ENCODE measurements at places on chromosomes 1 and 21.

DNA sequence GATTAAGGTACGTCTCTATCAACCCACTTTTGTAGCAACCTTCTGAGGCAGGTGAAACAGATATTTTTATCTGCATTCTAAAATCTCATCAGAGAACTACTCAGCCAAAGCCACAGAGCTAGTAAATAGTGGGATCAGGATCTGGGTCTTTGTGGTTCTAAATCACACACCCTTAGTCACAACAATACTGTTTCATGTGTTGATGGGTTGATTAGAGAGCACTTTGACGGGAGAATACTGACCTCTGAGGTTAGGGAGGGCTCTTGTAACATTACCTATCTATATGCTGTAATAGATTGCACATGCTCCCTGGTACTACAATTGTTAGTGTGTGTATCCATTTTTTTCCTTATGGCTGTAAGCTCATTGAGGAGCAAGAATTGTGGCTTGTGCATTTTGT, 45.5 kb upstream of the CCDC190 start:
- no peak overlapping the region for H3K27ac ChIP-seq
- H3K36me3 ChIP-seq: no peaks in the 10 kb centered on the region
- no peak overlapping the region for H3K4me3 ChIP-seq
- DNase-seq: no peak
- H3K4me1 ChIP-seq: no peaks in the 10 kb centered on the region

DNA sequence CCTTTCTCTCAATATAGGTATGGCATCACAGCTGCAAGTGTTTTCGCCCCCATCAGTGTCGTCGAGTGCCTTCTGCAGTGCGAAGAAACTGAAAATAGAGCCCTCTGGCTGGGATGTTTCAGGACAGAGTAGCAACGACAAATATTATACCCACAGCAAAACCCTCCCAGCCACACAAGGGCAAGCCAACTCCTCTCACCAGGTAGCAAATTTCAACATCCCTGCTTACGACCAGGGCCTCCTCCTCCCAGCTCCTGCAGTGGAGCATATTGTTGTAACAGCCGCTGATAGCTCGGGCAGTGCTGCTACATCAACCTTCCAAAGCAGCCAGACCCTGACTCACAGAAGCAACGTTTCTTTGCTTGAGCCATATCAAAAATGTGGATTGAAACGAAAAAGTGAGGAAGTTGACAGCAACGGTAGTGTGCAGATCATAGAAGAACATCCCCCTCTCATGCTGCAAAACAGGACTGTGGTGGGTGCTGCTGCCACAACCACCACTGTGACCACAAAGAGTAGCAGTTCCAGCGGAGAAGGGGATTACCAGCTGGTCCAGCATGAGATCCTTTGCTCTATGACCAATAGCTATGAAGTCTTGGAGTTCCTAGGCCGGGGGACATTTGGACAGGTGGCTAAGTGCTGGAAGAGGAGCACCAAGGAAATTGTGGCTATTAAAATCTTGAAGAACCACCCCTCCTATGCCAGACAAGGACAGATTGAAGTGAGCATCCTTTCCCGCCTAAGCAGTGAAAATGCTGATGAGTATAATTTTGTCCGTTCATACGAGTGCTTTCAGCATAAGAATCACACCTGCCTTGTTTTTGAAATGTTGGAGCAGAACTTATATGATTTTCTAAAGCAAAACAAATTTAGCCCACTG, 11.5 kb downstream of the HIPK1 start:
- H3K4me1 ChIP-seq: peaks cover 59% of the 10 kb centered on the region
- no peaks in the 10 kb centered on the region for H3K27me3 ChIP-seq
- H3K36me3 ChIP-seq: peaks cover 32% of the 10 kb centered on the region
- H3K4me3 ChIP-seq: peak overlapping the region; percentile 68
- DNase-seq: peak; percentile 42

- H3K36me3 ChIP-seq: no peaks in the 10 kb centered on the region
- H3K27ac ChIP-seq: no peak overlapping the region
- peaks cover 17% of the 10 kb centered on the region for H3K4me1 ChIP-seq
- no peaks in the 10 kb centered on the region for H3K27me3 ChIP-seq
These were observed 60.5 kb downstream of the TOR1AIP2 start for GRCh38 chr1:179817056-179817455.

DNA sequence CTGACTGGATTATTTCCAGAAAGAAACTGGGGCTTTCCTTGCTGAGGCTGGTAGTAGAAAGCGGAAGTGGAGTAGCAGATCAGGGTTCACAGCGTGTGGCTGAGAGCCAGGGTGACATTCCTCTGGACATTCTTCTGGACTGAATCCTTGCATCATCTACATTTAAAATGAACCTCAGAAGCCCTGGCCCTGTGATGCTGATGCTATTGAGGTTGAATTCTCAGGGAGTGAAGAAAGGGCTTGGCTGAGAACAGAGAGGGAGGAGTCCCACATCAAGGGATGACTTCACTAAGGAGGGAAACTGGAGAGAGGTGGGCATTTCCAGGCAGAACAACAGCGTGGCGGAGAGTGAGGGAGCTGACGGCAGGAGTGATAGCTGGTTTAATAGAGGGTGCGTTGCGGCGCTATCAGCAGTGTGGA, 102.3 kb upstream of the LMO4 start:
- H3K36me3 ChIP-seq: no peaks in the 10 kb centered on the region
- DNase-seq: no peak
